ENCODE measurements at places on chromosomes 4 and X.

DNA sequence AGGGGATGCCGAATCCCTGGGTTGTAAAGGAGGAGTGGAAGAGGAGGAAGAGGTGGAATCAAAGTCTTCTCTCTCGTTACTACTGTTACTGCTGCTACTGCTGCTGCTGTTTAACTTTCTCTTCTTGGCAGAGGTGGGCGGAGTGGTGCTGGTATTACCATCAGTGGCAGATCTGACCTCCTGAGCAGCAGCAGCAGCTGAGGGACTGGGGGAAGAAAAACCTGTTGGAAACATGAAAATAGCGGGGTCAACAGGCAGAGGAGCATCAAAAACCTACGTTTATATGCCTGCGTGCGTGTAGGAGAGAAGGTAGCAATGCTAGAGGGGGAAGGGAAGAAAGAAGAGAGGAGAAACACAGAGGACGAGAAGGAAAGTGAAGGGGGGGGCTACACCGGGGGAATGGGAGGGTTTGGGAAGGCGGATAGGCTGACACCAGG is 339 bp downstream of the CUL4B start:
- peak; percentile 22 for DNase-seq

GRCh38 chr4:2762048-2762447 is 5.9 kb upstream of the TNIP2 start:
- DNase-seq, result no peak

DNA sequence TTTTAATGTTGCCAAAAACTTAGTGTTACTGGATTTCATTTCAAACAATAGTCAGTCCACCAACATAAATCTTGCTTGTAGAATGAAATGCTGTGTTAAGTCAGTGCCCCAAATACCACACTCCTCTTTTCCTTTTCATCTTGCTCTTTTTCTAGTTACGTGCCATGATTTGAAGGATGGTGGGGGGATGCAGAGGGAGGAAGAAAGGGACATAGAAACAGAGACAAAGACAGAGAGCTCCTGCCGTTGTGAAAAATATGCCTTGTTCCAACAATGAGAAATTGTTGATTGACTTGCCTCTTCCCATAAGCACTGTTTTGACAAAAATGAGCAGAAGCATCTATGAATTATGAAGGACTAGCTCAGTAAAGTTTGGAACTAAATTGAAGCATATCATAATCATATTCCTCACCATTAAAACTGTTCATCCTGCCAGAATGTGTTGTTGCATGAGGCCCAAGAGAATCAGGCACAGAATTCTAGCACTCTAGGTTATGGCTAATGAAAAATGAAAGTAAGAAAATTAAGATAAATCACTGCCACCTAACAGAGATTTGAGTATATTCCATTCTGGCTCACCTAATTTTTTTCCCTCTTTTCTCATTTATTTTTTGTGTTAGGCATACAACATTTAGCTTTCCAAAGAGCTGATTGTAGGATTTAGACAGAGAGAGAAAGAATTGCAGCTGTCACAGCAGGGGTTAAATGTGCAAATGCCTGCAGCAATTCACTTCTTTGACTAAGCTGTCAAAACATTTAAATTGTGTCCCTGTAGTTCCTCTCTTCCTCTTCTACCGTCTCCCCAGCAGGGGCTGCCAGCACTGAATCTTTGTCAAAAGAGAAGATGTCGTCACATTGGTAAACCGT is 111.6 kb upstream of the PTPN13 start:
- DNase-seq, result no peak

DNA sequence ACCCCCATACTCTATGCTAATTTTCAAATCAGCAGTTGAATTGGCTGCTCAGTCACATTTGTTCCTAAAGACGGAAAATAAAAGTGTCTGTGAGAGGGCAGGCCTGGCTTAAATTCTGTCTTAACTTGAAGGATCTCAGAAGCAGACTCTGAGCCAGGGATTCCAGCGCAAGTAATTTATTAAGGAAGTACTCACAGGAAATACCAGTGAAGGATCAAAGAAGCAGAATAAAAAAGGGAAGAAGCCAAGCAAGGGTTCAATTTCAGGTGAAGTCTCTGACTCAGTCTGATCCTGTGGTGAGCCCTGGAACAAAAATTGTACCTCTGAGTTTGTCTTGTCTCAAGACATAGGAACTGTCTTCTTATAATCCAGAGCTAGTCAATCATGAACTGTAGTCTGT is 52.2 kb downstream of the IL1RAPL1 start:
- DNase-seq, result no peak

DNA sequence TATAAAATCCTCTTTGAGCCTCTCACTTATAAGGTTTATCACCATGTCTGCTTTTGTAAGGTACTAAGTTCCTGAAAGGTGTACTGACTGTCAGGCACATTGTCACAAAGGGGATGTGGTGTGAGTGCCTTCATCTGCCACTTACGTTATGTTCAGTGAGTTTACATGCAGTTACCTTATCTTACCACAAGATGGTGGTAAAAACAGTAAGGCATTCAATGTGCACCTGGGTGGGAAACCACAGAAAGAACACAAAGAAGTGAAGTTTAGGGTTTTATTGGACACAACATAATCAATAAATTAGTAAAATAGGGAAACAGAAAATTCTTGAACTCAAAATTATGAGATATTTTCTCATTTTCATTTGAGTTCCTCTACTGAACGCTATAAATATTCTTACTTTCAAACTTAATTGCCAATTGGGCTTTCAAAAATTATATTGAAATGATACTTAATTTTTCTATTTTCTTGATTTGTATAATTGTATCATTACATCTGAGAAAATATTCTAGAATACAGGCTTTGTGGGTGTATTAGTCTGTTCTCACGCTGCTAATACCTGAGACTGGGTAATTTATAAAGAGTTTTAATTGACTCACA is 650.8 kb downstream of the PCDH7 start:
- DNase-seq, result no peak

GRCh38 chr4:89741768-89742167 is 95.2 kb downstream of the SNCA start:
- DNase-seq, result no peak

- no peak for DNase-seq
These were observed 1038.0 kb downstream of the PCDH19 start for GRCh38 chrX:99371976-99372595.

DNA sequence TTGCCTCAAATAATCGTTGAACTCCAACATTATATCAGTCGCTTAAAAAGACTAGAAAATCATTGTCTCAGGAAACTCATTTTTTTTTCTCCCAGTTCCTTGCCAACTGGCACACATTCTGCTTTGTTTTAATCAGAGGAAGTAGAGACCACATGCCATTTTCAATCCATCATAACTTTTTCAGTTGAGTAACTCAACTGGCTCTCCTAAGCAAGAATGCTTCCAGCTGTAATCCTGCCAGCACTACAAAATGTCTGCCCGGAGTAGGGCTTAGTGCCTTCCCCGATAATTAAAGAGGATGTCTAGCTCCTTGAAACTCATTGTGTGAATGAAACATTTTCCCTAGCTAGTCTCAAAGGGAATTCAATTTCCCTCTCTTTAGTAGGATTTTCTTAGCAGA is 33.0 kb downstream of the FREM3 start:
- DNase-seq, result no peak

- no peak for DNase-seq
These were observed 18.9 kb downstream of the ZBTB33 start for GRCh38 chrX:120269373-120270035.

DNA sequence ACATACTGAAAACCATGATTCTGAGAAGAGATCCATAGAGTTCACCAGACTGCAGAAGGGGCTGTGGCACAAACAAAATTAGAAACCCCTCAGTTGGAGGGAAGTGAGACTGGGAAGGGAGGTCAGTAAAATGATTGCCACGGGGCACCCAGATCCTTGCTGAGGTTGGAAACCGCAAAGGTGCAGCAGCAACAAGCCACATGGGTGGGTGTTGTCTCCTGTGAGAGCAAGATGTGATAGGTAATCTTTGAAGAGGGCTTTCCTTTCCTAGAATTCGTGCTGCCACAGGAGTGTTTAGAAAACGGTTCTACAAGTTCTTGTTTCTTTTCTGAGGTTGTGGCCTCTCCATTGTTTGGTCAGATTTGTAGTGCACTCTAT is 85.5 kb downstream of the NFKB1 start:
- peak; percentile 46 for DNase-seq

DNA sequence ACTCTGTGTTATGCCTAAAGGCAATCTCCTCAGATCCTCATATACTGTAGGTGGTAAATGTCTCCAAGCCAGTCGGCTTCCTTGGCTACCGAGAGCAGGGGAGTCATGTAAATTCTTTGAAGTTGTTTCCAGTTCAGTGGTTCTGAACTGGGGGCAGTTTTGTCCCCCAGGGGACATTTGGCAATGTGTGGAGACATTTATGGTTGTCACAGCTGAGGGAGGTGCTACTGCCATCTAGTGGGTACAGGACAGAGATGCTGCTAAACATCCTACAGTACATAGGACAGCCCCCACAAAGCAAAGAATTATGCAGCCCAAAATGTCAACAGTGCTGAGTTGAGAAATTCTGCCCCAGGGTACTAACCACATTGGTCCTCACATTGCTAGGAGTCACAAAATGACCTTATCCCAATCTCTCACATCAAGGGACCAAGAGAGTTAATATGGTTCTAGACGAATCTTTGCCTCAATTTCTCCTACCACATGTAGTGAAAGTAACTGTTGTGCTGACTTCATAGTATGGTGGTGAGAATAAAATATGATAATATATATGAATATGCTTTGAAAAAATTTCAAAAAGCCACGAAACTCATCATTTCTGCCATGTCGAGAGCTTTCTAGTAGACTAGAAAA is 104.4 kb upstream of the ARHGAP24 start:
- DNase-seq, result no peak

GRCh38 chr4:98958065-98958464 is 29.1 kb upstream of the EIF4E start:
- DNase-seq, result no peak

DNA sequence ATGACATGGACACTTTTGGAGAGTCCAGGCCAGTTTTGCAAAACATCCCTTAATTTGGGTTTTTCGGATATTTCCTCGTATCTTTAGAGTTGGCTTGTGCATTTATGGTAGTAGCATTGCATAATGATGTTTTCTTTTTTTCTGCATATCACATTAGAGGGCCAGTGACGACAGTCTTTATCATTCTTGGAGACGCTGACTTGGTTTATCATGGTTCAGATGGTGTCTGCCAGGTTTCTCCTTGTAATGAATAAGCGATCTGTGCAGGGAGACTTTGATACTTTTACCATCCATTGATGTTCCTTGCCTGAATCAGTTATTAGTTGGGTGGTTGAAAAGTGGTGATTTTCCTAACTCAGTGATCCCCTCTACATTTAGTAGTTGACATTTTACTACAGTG is 46.6 kb downstream of the KIAA0232 start:
- DNase-seq, result no peak

DNA sequence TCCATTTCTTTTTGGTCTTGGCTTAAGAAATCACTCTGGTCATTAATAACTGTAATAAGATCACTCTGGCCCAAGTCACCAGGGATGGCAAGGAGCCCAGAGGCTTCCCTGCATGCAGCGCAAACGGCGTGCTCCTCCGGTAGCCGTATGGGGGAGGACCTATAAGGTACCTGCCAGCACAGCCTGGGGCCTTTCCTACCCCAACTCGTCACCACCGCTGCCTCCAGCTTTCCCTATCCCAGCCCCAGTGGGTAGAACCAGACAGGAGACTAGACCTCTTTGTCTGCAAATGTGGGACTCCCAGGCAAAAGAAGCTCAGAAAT is 25.9 kb downstream of the HAND2 start:
- DNase-seq, result no peak

DNA sequence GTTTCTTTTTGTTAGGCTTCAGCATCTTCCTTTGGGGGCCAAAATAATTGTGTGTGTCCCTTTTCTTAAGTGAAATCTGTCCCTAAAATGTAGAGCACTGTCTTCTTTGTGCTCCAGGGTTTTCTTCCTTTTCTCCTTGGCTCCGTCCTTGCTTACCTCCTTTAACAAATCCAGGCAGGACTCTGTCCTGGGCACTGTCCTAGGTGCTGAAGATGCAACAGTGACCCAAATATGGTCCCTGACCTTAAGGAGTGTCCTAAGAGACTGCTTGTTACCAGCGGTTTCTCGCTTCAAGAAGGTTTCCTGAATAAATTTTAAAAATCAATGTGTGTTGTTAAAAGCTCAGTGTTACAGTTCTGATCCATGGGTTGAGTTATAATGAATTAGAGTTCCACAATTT is 471.8 kb downstream of the KCNIP4 start:
- no peak for DNase-seq

- no peak for DNase-seq
These were observed 30.7 kb downstream of the TAF7L start for GRCh38 chrX:101260435-101260834.

GRCh38 chrX:119419898-119420297 is 20.8 kb downstream of the SLC25A43 start:
- DNase-seq, result no peak

DNA sequence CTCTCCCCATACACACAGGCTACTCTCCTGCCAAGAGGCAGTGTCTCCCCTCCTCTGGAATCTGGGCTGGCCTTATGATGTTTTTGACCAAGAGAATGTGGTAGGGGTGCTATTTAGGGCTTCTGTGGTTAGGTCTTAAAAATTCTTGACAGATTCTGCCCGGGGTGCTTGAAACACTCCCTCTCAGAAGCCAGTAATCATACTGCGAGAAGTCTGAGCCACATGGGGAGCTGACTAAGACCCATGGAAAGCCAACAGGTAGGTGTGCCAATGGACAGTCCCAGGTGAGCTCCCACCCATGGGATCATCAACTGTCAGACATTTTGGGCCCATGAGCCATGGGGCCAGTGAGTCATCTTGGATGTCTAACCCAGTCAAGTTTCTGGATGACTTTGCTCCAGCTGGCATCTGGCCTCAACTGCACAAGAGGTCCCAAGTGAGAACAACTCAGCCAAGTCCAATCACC is 315.7 kb downstream of the FBXW7 start:
- DNase-seq, result no peak

DNA sequence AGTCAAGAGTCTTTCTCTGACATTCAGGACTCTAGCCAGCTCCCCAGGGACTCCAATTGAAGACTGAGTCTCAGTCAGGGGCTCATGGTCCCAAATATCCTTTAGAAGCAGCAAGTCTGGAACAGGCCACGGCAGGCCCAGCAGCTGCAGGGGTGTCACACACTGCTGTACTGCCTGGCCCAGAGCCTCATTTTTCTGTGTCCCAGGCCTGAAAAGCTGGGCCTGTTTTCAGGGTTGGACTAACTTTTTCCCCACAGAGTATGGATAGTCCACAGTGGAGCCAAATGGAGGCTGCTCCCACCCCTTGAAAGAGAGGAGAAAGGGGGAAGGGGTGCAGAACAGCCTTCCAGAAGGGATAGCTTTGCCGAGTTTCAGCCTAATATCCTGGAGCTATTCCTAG is 146.8 kb upstream of the NALF2 start:
- DNase-seq, result no peak

- no peak for DNase-seq
These were observed 28.2 kb upstream of the ANTXR2 start for GRCh38 chr4:80101071-80101791.

GRCh38 chr4:49032440-49033161 is 46.5 kb downstream of the CWH43 start:
- no peak for DNase-seq

Data from activated CD4-positive, alpha-beta T cell treated with anti-CD3 and anti-CD28 coated beads for 4 hours (primary cell).